ENCODE measurements at places on chromosomes 7 and 10.

DNA sequence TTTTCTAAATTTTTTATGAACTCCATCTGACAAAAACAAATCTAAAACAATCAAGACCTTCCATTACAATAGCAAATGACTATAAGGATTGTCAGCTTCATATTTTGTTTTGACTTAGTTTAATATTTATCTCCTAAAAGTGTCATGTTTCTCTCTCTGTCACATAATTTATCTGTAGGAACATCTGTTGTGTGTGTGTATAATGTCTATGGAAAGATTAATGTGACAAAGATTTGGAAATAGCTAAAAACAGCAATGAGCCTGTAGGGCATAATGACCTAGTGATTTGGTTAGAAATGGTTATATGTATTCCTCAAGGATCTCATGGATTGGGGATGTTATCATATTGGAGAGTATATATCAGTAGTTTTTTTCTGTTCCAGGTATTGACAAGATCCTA is 69.6 kb upstream of the MDFIC start:
- no peak for DNase-seq

DNA sequence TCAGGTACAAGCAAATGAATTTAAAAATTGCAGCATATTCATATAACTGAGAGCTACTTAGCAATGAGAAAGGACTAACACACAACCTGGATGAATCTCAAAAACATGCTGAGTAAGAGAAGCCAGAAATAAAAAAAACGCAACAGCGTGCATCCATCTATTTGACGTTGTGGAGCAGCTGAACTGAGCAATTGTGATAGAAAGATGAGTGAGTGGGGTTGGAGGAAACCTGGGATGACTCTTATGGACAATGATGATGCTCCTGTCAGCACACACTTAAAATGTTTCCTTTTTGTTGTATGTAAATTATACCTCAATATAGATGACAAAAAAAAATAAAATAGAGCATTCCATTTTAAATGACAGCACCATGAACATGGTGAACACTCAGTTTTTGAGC is 36.0 kb upstream of the AKR1E2 start:
- no peak for DNase-seq

GRCh38 chr10:131113709-131114291 is 197.7 kb downstream of the TCERG1L start:
- no peak for DNase-seq

GRCh38 chr7:149870701-149871483 is 2.9 kb upstream of the ATP6V0E2 start:
- DNase-seq, result no peak

- DNase-seq, result no peak
Measured at GRCh38 chr7:104371216-104371979, 43.0 kb downstream of the LHFPL3 start.

DNA sequence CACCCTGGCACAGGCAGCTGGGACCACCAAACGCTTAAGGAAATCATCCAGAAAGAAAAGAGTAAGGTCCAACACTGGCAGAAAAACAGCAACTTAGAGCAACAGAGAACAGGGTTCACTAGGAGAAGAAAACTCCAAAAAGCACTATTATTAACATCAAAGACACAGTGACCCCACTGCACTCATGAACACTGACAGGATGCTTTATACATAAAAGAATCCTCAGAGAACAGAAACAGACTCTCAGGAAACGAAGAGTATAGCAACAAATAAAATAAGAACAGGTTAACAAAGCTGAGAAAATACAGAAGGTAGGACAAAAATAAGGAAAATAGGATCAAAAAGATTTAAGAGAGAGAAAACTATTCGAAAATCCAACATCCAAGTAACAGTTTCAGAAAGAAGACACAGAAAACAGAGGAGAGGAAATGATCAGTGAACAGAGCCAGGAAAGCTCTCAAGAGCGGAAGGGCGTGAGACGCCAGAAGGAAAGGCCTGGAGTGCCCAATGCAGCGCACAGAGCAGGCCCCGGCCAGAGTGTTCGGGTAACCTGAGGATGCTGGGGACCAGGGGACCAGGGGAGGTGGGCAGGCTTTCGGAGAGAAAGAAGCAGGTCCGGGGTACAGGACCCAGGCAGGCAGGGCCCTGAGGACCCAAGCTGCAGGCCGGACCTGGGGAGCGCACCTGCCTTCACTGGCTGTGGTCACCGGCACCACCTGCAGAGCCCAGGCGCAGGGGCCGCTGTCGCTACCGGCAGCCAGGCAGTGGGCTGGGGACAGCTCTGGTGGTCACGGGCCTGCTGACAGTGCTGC is 258.2 kb downstream of the MAD1L1 start:
- DNase-seq, result no peak

GRCh38 chr7:96287132-96287531 is 34.8 kb downstream of the SLC25A13 start:
- no peak for DNase-seq

GRCh38 chr10:126586128-126586527 is 84.4 kb downstream of the C10orf90 start:
- peak; percentile 8 for DNase-seq

- peak; percentile 93 for DNase-seq
Measured at GRCh38 chr10:118692872-118693271, 61.9 kb downstream of the CACUL1 start.

DNA sequence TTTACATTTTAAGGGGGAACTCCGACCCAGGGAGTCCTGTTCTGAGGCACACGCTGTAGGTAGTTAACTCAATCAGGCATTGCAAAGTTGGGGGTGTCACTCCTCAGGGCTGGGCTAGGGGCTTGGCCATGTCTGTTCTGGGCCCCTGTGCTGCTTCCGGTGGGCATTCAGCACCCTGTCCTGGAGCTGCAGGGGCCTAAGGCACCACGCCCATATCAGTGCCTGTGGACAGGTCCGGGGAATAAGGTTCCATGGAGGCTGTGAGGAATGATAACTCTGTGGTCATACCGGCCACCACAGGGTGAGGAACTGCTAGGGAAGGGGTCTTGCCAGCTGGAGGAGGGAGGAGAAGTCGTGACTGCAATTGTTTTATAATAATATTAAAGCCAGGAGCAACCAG is 539.1 kb upstream of the FOXK1 start:
- DNase-seq, result no peak

DNA sequence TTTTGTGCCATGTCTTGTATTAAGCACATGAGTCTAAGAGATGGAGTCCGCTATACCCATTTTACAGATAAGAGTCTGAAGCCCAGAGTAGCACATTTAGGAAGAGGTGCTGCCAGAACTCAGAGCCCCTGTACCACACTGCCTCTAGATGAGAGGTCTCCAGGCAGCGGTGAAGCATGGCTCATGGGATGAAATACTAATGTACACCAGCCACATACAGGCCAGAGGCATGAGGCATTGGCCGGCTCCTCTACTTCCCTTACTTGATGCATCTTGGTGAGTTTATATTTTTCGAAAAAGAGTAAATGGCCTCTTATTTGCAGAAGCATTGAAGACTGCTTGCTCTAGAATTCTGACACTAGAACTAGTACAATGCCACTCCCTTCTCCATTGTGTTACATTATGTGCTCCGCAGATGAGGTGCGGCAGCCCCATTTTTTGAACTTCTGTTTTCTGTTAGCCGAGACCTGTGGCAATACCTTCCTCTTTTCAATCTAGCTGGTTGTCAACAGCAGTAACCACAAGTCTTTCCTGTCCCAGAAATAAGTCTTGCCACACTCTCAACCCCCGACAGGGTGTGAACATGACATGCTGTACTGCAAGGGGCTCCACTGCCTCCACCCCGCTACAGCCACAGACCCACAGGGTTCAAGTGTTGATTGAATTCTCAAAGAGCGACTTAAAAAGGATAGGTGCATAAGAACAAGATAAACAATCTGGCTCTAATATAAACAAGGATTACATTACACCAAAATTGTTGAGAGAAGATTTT is 145.3 kb downstream of the CELF2 start:
- no peak for DNase-seq
